EL (cell line): ENCODE measurements at places on chromosomes 16 and 17.

DNA sequence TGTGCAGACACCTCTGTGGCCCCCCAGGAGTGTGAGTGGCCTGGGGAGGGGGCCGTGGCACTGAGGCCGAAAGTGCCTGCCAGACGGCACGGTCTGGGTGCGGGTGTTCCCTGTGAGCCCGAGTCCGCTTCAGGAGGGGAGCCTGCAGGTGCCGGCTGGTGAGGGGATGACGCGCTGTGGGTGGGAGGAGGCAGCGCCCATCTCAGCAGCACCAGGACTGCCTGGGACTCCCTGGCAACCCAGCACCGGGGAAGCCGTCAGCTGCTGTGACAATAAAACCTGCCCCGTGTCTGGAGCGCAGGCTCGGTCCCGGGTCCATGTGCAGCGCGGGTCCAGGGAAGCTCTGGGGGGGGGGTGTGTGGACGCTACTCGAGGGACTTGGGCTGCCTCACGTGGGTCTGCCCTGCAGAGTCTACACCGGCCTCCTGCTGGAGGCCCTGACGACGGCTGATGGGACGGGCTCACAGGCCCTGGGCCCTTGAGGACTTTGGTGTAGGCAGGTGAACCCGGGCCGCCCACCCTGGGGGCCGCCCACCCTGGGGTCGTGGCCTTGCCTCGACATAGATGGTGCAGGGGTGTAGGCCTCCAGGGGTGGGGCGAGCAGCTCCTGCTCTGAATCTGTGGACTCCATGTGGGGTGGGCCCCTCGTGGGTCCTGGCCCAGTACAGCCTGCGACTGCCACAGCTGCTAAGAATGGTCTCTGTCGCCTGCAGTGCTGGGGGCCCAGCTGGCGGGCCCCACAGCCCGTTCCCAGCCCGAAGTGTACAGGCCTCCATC, 5.9 kb upstream of the RAB40C start:
- DNase-seq: no peak

DNA sequence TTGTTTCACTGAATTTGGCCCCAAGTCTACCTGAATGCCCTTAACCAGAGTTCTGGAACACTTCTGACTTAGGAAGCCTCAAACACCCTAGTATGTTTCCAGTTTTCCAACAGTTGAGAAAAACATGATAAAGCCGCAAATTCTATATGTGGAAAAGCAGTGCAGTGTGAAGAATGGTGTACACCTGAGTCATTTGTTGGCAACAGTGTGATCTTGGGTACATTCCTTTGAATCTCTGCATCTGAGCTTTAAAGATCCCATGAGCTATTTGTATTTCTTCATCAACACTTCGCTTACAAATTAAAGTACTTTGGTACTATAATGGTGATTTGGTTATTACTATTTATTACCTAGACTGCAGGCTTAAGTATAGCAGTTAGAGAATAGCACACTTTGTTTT, 93.6 kb upstream of the TBX2 start:
- DNase-seq: no peak

DNA sequence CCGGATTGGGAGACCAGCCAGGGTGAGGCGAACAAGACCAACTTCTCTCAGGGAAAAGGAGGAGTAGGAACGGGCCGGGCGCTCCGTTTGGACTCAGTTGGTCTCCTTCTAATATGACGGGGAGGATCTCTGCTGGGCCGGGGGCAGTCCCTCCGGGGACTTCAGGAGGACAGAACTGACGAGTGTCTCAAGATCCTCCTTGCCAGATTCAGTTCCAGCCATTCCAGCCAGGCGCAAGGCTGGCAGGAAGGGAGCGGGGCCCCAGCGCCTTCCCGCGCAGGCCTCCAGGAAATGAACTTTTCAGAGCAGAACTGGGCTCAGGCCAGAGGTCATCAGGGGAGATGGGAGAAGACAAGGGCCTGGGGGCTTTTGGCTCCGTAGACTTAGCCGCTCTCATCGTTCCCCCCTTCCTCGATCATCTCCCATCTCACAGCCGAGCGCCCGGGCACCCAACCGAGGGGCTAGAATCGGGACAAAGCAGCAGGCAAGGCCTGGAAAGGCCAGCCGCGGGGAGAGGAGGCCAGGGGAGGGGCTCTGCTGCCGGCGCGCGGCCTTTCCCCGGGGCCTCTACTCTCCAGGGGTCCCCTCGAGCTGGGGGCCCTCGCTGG, 1.6 kb downstream of the ZNF423 start:
- no peak for DNase-seq

- no peak for DNase-seq
Measured at GRCh38 chr17:49645654-49646053, 32.2 kb downstream of the SPOP start.

- no peak for DNase-seq
Measured at GRCh38 chr17:18074566-18075272, 13.0 kb upstream of the DRG2 start.

DNA sequence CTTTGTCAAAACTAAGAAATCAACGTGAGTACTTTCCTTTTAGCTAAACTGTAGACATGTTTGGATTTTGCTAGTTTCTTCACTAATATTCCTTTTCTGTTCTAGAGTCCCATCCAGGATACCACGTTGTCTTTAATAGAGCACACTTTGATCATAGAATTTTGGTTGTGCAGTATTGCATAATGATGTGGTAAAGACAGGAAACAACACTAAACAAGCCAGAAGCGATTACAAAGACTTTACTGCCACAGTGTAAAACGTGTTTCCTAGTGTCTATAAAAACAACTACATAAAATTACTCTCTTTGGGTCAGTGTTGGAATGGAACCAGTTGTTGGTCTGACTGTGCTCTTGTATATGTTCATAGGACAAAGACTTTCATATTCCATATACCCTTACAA, 19.3 kb downstream of the SHISA9 start:
- no peak for DNase-seq

DNA sequence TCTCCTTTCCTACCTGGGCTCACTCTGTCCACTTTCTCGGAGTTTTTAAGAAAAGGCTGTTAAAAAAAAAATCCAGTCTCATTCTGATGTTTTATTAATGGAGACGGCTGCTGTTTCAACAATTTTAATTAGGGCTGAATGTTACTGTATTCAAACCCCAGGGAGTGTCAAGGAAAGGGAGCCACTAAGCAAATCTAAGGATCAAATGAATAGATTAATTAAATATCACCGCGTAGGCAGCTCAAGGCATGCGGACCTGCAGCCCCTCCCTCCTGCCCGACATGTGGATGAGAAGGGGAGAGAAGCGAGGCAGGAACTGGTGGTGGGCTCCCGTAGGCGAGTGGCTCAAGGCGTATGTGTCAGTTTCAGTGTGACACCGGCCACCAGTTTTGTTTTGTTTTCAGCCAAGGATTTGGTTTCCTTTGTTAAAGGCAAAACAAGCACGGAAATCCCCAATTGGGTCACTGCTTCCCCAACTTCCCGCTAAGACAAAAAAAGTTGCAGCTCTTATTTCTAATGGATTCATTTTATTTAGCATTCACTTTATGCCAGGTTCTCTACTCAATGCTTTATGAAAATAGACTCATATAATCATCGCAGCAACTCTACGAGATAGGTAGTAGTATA, 110.6 kb downstream of the GP2 start:
- no peak for DNase-seq

GRCh38 chr17:28366605-28367004, 1.6 kb upstream of the SEBOX start:
- no peak for DNase-seq

- DNase-seq: peak; percentile 52
Measured at GRCh38 chr17:32283745-32284201, 18.1 kb downstream of the RHBDL3 start.

DNA sequence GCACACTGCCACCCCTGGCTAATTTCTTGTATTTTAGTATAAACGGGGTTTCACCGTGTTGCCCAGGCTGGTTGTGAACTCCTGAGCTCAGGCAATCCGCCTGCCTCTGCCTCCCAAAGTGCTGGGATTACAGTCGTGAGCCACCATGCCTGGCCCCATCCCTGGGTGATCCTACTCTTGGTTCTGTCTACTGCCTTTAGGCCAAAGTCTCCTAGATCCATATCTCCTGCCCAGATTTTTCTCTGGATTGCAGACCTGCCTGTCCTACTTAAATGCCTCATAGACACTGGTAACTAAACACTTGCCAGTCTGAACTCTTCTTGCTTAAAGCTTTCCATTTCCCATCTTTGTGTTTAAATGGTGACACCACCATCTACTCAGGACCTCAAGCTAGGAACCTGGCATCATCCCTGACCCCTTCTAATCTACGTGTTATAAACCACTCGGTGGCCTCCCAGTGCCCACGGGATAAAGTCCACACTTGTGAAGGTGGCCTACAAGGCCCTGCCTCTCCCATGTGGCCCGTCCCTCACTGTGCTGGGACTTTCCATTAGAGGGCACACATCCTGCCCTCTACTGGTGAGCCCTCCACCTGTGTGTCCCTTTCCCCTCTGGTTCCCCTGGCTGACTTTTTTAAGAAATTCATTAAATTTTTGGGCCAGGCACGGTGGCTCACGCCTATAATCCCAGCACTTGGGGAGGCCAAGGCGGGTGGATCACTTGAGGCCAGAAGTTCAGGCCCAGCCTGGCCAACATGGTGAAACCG, 51.1 kb downstream of the USP43 start:
- no peak for DNase-seq

- no peak for DNase-seq
Measured at GRCh38 chr17:77361986-77362620, 221.3 kb downstream of the SEC14L1 start.
